ENCODE measurements at places on chromosomes 16 and 17.

GRCh38 chr16:49834531-49835151 lies 21.3 kb downstream of the ZNF423 start:
- peak; percentile 56 for DNase-seq

GRCh38 chr17:78214016-78214705 lies at the start of gene BIRC5:
Gene BIRC5, plus strand, starts transcription at chr17:78214253. Its CDS starts 64 bp downstream, at chr17:78214317.
- peak; percentile 96 for DNase-seq

GRCh38 chr17:43018008-43018853 lies 4.0 kb downstream of the VAT1 start:
- peak; percentile 66 for DNase-seq

GRCh38 chr16:62190426-62190825 lies 154.2 kb upstream of the CDH8 start:
- peak; percentile 18 for DNase-seq

GRCh38 chr17:52410781-52411180 lies 252.3 kb upstream of the CA10 start:
- no peak for DNase-seq

DNA sequence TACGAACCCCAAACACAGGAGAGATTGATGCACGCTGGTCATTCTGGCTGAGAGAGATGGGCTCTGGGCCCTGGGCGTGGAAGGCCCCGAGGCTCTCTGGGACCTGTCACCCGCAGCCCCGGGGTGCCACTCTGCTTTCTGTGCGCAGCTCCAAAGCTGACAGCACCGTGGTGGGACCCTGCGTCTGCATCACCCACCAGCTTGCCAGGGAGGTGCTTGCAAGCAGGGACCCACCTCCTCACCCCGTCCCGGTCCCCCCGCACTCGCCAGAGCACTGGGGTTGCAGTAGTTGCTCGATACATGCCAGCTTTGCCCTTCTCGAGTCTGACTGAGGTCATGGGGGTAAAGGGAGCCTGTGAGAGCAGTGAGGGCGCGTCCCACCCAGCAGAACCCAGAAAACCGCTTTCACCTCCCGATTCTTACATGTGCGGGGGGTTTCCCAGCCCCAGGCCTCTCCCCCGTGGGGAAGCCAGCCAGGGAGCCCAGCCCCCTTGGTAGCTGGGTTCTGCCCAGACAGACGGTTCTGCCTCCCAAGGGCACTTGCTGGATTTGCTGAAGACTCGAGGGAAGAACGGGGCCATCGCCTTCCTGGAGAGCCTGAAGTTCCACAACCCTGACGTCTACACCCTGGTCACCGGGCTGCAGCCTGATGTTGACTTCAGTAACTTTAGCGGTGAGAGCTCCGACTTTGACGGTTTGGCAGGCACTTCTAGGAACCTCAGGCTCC lies 12.5 kb downstream of the CARD14 start:
- DNase-seq: no peak

DNA sequence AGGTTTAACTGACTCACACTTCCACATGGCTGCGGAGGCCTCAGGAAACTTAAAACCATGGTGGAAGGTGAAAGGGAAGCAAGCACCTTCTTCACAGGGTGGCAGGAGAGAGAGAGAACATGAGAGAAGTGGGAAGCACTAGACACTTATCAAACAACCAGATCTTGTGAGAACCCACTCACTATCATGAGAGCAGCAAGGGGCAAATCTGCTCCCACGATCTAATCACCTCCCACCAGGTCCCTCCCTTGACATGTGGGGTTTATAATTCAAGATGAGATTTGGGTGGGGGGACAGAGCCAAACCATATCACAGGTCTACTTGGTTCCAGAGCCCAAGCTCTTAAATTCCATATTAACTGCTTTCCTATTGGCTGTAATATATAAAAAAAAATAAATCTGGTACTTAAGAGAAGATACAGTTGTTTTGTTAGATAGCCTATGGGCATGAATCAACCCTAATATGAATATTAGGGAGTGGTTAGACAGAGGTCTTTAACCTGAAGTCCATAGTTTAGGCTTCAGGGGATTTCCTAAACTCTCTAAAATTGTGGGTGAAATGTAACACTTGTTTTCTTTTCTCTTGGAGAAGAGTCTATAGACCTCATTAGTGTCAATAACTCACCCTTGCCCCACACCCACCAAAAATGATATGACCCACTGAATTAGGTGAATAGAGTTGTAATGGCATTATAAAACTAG lies 56.7 kb downstream of the SKAP1 start:
- DNase-seq: no peak

DNA sequence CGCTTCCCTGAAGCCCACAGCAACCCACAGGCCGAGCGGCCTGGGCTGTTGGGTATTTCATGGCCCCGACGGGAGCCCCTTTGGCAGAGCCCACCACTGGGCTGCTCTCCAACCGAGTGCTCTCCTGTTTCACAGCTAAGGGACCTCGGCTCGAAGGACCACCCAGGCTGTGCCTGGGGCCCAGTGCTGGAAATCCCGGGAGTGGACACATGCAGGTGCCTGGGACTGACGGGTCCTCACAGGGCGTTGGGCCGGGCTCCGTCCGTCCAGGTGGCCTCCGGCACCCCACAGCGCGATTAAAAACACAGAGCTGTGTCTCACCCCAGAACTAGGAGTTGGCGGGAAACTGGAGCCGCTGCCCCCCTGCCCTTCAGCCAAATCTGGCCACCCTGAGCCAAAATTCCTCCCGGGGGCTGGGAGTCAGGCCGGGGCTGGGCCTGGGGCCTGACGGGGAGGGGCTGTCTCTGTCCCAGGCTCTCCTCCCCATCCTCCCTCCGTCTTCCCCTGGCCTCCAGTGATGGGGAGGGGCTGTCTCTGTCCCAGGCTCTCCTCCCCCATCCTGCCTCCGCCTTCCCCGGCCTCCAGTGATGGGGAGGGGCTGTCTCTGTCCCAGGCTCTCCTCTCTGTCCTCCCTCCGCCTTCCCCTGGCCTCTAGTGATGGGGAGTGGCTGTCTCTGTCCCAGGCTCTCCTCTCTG lies 14.1 kb downstream of the UTS2R start:
- no peak for DNase-seq

GRCh38 chr17:34365340-34365739 lies 2.3 kb upstream of the CCL1 start:
- no peak for DNase-seq

DNA sequence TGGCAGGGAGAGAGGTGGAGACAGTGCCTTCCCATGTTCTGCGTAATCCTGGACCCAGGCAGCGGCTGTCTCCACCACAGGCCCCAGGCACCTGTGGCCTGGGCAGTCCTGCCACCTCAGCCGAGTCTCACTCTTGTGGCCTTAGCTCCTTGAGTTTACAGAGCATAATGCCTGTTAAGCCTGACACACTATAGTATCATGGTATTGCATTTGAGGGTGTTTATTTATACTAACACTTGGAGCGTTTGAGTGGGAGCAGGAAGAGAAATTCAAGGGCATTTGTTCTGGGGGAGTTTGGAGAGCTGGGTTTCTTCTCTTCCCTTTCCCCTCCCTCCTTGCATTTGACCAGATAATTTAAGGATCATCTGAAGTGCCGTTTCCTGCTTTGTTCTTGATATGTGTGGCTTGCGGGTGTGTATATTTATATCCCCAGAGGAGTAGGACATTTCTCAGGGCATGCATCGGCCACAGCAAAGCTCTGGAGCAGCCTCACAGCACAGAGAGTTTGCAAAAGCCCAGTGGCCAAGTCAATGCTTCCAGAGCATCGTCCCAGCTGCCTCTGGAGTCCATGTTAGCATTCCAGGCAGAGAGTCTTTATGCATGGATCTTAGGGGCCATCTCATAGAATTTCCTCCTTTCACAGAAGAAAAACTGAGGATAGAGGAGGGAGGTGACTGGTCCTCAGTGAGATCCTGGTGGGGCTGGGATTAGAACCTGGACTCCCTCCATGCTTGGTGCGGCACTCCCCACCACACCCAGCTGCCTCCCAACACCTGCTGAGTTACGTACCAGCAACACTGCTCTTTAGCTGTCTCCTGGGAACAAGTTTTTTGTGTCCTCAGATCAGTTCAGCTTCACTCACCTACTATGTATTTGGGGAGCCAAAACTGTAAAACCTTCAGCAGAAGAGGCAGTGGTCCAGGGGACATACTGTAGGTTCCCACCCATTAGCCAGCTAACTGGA lies 222.8 kb downstream of the CCDC182 start:
- DNase-seq: no peak

- DNase-seq: no peak
These were observed 112.0 kb downstream of the RPTOR start for GRCh38 chr17:80656590-80656989.

GRCh38 chr16:31386157-31386984 lies 6.8 kb upstream of the ITGAD start:
- DNase-seq: no peak

- peak; percentile 78 for DNase-seq
These were observed 25.9 kb downstream of the BRIP1 start for GRCh38 chr17:61837175-61838051.

DNA sequence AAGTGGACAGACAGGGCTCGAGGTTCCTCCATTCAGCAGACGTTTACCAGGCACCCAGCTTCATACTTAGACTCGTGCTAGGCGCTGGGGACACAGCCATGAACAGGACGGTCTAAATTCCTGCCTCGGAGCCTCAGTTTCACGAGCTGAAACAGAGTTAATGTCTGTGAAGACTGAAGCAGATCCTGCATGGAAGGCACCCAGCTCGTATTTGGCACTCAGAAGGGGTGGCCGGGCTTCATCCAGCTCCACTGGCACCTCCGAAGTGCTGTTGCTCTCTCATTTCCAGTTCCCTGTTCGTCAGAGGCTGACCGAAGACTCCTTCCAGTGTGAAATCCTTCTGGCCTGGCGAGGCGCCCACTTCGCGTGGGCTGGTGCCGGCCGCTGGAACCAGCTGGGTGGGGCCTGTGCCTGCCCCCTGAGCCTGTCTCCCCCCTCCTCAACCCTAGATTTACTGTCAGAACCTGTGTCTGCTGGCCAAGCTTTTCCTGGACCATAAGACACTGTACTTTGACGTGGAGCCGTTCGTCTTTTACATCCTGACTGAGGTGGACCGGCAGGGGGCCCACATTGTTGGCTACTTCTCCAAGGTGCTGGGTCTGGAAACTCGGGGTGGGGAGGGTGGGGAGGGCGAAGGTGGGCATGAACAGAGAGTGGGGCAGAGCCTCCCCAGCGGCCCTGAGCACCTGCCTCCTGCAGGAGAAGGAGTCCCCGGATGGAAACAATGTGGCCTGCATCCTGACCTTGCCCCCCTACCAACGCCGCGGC lies 5.8 kb downstream of the PRSS8 start:
- no peak for DNase-seq

GRCh38 chr16:11389083-11389482 lies 43.8 kb downstream of the RMI2 start:
- no peak for DNase-seq

DNA sequence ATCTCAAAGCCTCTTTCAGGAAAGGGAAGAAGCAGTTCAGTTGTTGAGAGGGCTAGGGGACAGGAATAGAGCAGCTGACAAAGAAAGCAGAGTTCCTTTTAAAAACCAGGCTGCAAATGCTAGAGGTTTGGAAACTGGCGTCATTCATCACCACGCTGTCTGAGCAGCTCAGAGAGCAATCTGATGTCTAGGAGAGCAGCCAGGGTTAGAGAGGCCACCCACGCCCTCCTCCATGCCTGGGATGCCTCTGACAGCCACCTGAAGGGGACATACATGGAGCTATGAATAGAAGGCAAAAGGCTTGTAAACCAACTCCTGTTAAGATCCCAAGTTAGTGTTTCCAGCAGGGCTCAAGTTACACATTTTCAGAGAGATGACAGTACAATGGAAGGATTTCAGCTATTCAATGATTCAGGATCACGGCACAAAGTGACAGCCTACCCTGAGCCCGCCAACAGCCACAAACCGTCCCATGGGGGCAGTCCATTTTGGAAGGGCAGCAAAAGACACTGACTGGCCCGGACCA lies 12.4 kb downstream of the RAB5C start:
- DNase-seq: peak; percentile 93

DNA sequence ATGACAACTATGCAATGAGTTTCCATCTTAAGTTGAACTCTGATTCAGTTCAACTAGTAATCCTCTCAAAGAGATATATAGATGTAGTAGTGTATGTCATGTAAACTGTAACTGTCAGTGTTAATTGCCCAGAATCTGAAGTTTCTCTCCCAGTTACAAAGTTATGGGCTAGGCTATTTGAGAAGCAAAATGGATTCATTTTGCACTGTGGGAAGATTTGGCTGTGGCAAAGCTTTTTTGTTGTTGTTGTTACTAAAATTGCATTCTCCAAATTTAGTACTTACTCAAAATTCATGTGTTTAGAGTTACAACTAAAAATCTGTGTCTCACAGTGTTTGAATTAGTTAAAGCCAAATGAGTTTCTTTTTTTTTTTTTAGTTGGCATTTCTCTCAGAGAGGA lies 219.0 kb downstream of the KCNJ2 start:
- no peak for DNase-seq

- DNase-seq: no peak
These were observed 5.0 kb upstream of the SERPINF2 start for GRCh38 chr17:1737531-1738291.

Data from HAP-1 (cell line).